ENCODE measurements at places on chromosomes 13 and 19.
A peak's percentile ranks its signal among the peaks of the same experiment; 100 is the strongest.

DNA sequence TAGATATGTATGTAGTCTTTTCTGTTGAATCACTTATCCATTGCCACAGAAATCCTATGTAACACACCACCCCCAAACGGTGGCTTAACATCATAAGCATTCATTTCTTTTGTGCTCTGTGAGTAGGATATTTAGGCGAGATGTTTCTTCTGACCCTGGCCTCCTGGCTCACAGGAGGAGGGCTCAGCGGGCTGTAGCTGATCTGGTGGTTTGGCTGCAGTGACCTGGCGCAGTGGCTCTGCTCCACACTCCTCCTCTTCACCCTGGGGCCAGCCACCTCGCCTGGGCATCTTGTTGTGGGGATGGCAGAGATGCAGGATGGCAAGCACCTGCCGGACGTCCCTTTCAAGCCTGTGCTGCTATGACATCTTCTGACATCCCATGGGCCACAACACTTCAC lies 147.1 kb upstream of the IRS2 start:
- DNase-seq: no peak

DNA sequence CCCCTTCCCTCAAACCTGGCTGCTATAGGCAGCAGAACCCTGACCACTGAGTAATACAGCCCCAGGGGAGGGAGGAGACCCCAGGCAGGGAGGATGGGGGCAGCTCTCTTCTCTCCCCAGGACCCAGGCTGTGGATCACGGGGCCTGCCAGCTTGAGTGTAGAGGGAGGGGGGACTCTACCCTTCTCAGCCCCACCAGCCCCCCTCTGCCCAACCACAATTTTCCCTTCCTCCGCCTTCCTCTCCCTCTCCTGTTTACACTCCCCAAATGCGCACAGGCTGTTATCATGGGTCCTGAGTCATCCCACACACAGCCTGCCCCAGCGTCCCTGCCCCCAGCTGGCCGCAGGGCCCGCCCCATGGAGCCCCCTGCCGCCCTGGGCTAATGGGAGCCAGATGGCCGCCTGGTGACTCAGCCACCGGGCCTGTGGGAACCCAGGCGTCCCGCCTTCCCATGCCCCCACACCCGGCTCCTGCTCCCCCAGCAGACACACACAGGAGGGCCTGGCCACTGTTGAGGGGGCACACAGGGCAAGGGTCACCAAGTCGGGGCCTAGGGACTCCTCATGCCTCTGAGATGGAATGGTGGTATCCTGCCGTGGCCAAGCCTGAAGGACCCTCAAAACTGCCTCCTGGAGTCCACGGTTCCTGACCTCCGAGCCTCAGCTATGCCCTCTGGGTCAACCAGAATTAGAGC lies 13.6 kb downstream of the CCDC97 start:
- DNase-seq: peak; percentile 96

- peak; percentile 59 for DNase-seq
Measured at GRCh38 chr13:106083620-106084350, 451.7 kb downstream of the EFNB2 start.

- no peak for DNase-seq
Measured at GRCh38 chr19:42267644-42268141, 1.4 kb upstream of the CIC start.

- peak; percentile 79 for DNase-seq
Measured at GRCh38 chr19:43534816-43535761, 2.1 kb downstream of the ZNF575 start.

- DNase-seq: no peak
Measured at GRCh38 chr13:110413016-110413675, 106.1 kb downstream of the COL4A2 start.

All from cardiac fibroblast (primary cell).